H1 (cell line): ENCODE measurements at places on chromosomes 7 and 10. TPM values are rescaled to one million over a fixed set of nuclear protein-coding genes. Genes with fewer than 3 reads are reported as not detected.

DNA sequence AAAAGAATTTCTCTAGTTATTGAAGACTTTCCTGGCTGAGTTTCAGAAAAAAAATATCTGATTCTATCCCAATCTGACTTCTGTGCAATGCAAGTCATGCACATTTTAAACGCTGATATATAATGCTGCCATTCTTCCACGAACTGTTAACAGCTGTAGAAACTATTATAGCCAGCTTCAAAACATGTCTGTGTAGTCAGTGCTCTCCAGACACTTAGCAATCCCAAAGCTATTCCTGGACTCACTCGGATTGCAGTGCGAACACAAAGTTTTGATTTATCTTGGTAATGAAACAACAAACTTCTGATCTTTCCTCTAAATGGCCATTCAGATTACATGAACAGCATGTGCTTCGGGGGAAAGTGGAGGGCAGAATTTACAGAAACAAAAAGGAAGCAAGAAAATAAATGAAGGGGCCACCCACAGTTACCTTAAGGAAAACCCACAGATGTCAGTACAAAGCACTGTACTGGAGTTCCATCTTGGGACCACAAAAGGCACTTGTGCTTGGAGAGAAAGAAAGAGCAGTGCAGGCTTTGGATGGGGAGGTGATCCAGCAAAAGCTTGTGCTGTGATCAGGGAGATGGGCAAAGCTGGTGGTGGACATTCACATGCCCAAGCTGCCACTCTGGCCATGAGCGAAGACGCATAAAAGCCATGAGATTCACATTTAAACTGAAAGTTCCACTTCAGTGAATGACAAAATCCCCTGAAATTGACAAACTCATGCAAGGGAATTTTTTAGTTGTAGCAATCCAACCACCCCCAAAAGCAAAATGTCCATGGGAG, 32.1 kb upstream of the ADO start:
- DNase-seq: no peak

- no peak for DNase-seq
Observed at GRCh38 chr7:369476-370258, 79.7 kb downstream of the FOXL3 start.

DNA sequence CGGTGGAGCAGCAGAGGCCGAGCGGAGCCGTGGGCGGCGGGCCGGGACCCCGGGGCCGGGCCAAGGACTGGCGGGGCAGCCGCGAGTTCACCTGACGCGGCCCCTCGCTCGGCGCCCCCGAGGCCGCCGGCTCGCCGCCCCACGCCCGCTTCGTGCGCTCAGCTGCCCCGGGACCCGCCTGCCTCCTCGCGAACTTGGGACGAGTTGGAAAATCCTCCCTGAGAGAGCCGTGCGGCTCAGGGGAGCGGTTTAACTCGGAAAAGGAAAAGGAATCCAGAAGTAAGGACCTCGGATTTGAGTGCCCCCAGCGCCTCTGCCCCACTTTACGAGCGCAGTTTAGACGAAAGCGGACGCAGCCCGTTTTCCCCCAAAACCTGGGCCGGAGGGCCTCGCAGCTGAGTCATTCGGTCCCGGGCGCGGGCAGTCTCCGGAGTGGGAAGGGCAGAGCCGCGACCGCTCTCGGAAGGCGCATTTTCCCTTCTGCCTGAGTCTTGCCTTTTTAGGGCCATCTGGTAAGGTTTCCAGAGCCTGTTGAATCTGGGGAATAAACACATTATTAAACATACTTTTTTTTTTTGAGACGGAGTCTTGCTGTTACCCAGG, 744 bp downstream of the CREM start:
- no peak for DNase-seq

GRCh38 chr7:123569352-123570010, 11.9 kb upstream of the NDUFA5 start:
- no peak for DNase-seq

GRCh38 chr7:29113384-29114102, 32.8 kb downstream of the CPVL start:
- DNase-seq: peak; percentile 27

- no peak for DNase-seq
Observed at GRCh38 chr7:116161728-116162127, 48.6 kb upstream of the TES start.

GRCh38 chr10:86085686-86086085, 280.9 kb downstream of the GRID1 start:
- no peak for DNase-seq

DNA sequence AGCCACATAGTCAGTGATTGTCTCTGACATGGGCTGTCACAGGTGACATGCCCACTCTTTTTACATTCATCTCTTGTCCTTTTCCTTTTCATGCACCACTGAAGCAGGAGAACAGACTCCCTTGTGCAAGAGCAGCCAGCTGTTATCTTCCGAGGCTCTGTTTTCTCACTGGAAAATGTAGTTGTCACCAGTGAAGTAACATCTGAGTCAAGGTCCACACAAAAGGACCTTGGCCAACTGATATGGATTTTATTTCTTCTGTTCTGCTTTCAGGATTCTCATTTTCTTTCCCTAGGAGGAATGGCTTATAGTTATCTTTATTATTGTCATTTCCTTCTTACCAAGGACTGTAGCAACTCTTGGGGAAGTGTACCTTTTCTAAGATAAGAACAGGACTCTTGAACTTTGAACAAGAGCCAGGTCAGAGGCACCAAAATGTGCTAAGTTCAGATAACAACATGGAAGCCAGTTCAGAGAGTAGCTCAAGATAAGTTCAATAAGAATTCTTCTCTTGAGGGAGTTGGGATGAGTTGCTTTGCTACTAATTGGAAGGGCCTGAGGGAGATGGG, 22.7 kb downstream of the AVPI1 start:
- no peak for DNase-seq

DNA sequence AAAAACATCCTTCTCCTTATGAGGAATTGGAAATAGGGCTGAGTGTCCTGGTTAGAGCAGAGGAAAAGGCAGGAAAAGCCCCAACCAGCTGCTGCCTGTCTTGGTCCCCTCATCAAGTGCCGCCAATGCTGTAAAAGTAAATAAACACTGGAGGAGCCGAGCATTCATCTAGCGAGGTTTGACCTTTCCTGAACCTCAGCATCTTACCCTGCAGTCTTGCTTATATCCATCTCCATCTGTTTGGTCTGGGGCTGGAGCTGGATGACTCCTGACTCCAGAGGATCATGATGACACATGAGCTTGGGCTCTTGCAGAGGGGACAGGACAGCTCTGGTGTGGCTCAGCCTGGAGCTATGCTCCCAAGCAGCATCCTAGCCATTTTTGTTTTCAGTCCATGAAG, 501.1 kb downstream of the TNS3 start:
- DNase-seq: no peak

DNA sequence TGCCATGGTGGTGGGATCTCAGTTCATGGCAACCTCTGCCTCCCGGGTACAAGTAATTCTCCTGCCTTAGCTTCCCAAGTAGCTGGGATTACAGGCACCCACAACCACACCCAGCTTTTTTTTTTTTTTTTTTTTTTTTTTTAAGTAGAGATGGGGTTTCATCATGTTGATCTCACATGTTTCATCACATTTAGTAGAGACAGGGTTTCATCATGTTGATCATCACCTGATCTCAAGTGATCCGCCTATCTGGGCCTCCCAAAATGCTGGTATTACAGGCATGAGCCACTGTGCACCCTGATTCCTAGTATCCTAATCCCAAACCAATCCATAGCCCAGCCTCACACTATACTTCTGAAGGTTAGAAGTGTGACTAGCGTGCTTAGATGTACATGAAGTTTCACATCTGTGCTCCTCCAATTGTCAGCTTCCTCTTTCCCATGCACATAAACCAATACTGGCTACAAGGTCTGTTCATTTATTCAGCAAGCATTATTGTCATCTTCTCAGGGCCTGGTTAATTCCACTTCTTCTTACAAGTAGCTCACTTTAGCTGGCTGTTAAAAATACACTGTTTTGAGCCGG, 6.8 kb upstream of the NAT16 start:
- DNase-seq: no peak

DNA sequence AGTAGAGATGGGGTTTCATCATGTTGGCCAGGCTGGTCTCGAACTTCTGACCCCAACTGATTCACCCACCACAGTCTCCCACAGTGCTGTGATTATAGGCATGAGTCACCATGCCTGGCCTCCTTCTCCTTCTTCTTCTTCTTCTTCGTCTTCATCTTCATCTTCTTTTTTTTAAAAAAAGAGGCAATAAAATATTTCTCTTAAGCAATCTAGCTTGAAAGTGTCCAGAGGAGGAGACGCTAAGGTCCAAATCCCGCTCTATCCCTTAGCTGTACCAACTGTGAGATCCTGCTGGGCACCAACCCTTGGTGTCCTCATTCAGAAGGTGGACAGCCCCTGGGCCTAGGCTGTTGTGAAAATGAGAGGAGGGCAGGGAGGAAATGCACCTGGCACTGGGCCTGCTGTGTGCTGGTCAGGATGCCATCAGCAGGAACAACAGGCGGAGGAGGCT, 13.9 kb upstream of the PSAP start:
- DNase-seq: no peak

DNA sequence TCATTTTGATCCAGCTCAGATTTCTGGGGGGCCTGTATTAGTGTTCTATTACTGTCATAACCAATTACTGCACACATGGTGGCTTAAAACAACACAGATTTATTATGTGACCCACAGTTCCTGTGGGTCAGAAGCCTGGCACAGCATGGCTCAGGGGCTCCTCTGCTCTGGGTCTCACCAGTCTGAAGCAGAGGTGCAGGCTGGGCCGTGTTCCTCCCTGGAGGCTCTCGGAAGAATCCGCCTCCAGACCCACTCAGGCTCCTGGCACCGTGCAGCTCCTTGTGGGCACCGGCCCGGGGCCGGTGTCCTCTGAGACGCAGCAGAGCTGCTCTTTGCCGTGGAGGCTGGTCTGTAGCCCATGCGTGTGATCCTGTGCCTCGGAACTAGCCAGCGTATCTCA, 61.5 kb downstream of the RAMP3 start:
- no peak for DNase-seq

- peak; percentile 70 for DNase-seq
Observed at GRCh38 chr7:129522088-129522970, 20.0 kb downstream of the SMKR1 start.

- DNase-seq: peak; percentile 45
Observed at GRCh38 chr10:86254526-86255174, 111.9 kb downstream of the GRID1 start.

GRCh38 chr7:50285269-50285668, 19.2 kb upstream of the IKZF1 start:
- no peak for DNase-seq

DNA sequence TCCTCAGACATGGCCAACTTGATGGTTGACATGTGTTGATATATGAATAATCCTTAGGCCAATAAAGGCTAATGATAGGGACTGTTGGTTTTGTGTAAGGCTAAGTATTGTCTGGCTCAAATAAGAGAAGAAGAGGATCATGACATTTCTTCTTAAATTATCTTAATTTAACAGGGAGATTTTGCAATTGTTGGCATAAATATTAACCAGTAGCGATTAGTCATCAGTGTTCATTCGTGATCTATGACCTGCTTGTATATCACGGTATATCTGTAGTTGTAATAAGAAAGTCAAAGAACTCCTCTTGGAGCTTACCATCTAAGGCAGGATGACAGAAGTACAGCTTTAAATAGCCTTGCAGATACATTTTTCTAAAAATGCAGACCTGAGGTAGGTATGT, 196.4 kb downstream of the CREB5 start:
- no peak for DNase-seq

GRCh38 chr10:35470925-35471315, 134.2 kb upstream of the GJD4 start:
- no peak for DNase-seq

DNA sequence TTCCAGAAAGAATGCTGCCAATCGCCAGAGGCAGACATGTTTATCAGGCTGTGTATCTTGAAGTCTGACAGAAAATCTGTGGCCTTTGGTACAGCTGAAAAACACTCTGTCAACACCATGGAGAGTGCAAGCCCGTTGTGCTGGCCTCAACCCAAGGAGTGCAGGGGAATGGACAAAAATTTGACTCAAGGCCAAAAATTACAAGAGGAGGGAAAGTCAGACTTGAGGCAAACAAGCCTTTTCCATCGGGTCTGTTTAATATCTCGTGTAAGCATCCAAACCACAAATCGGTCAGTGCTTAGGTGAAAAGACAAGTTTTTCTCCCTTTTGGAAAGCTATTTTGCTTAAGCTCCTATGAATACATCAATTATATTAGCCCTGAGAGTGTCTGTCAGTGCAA, 305.3 kb upstream of the NFE2L3 start:
- no peak for DNase-seq

- peak; percentile 50 for DNase-seq
Observed at GRCh38 chr10:104076743-104077160, 8.9 kb downstream of the COL17A1 start.

The CALHM1 gene
- polyA plus RNA-seq: 0.29 and 0.49 TPM in 2 replicates

The HOXA5 gene
- polyA plus RNA-seq: not detected in 2 replicates

The MICU1 gene
- 18.0 and 18.5 TPM in 2 replicates for polyA plus RNA-seq

The ANLN gene
- polyA plus RNA-seq: 14.8 and 18.5 TPM in 2 replicates

The HOXA11 gene
- not detected in 2 replicates for polyA plus RNA-seq

The RADIL gene
- polyA plus RNA-seq: 5.4 and 7.6 TPM in 2 replicates

The IDE gene
- 7.3 and 12.7 TPM in 2 replicates for polyA plus RNA-seq

The TLX1 gene
- polyA plus RNA-seq: not detected in 2 replicates

The IFIT1B gene
- polyA plus RNA-seq: not detected in 2 replicates

The STK32C gene
- 10.6 and 18.1 TPM in 2 replicates for polyA plus RNA-seq

The CHST15 gene
- 7.4 and 8.8 TPM in 2 replicates for polyA plus RNA-seq

The HOXA1 gene
- polyA plus RNA-seq: not detected in 2 replicates

The SFRP5 gene
- polyA plus RNA-seq: 5.9 and 8.6 TPM in 2 replicates
